ENCODE measurements at places on chromosomes 4 and X.

DNA sequence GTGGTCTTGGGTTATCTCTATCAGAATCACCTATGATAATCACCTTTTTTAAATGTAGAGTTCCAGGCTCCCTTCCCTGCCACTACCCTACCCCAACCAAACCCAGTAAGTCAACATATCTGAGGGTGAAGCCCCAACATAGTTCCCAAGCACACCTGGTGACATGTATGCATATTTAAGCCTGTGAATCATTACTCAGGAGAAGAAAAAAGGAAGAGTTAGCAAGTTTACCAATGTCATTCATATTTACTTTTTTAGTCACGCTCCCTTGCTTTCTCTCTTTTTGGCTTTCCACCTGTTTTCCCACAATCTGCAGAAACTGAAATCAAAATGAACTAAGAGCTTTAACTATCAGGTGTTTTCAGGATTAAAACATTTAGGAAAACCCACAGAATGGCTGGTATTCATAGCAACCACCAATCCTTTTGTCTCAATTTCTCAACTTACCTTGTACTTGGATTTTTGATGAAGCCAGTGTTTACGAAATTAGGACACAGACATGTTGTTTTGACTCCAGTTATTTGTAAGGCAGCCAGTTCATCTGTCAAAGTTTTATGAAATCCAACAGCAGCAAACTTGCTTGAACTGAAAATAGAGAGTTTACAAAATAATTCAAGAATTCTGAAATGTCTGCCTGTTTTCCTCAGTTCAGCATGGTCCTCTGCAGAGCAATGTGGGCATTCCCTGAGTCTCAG is 34.0 kb downstream of the HSD17B11 start:
- DNase-seq = no peak

GRCh38 chr4:10099499-10100325 is 16.9 kb downstream of the WDR1 start:
- peak; percentile 19 for DNase-seq

- DNase-seq = no peak
These were observed 75.3 kb downstream of the RAPGEF2 start for GRCh38 chr4:159178151-159178546.

DNA sequence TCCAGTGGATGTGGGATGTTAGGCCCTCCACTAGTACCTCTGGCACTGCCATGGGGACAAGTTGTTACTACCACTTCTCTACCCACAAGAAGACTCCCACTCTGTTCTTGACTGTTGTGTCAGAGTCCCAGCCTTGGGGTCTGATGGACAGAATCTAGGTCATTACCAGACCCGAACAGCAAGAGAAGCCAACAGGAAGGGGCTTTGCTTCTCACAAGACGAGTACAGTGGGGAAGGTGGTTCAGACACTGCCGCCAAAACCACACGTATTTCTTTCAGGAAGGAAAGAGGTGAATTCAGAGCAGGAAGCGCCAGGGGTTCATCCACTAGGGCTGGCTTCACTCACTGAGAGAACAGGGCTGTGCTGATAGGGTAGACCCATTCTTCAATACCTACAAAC is 161.3 kb upstream of the KIT start:
- no peak for DNase-seq

DNA sequence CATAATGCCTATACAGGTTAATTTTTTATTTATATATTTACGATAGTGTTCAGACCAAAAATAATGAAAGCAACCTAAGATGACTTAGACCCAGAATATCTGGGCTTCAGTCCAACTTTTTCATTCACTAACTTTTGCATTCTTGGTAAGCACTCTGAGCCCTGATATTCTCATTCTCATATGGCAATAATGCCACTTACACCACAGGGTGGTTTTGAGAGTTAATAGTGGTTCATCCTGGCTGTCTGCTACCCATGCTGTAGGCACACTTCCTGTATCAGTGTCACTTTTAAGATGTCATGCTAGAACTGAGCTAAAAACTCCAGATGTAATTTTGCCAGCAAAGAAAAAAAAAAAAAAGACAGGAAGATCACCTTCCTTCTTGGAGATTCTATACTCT is 508.7 kb upstream of the FMR1 start:
- no peak for DNase-seq

DNA sequence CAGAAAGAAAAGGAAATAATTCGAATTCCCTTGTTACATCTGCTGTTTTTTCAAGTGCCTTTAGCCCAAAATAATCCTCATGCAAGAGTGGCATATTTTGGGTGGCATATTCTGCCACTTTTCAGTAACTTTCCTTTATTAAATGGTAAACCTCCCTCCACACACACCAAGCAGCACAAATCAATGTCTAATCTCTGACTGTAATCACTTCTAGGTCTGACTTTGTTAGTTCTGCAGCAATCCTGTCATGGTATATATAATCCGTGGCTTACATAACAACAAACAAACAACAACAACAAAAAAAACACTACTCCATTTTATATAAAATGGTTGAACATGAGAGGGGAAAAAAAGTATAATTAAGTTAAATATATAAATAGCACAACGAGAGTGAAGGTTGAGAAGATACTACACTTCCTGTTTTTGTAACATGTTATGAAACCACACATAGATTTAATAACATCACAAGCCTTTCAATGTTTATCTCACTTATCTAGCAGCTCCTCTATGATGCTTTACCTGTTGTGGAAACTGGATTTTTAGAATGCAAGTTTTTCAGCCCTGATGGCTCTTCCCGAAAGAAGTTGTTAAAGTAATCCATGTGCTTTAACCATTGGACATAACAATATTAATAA is 715.4 kb downstream of the GRXCR1 start:
- DNase-seq = no peak

DNA sequence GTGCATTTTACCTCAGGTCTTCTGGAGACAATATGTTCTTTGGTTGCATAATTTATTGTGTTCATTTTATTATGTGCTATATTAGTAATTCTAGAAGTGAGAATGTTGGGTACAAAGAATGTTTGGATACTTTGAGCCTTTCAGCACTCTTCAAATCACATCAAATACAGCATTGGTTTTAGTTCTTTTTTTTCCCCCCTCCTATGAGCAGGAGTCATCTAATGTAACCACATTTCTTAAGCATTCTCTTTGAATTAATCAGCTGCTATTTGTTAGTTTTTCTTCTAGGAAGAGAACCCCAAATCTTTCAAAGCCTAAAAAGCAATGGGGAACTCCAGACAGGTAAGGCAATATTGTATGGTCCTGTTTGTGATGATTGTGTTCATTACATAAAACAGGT is 46.7 kb downstream of the ARL9 start:
- no peak for DNase-seq

DNA sequence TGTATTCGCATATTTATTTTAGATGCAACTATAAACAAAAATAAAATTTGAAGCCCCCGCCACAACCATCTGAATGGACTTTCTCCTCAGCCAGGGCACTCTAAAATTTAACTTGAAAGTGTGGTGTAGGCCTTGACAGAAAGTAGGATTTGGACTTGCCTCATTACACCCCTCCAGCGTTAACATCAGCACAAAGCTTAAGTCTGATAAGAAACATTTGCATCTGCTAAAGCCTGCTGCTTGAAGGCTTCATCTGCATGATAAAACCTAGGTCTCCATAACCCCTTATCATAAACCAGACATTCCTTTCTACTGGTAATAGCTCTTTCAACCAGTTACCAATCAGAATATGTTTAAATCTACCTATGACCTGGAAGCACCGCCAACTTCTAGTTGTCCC is 1046.5 kb downstream of the FAT4 start:
- no peak for DNase-seq

DNA sequence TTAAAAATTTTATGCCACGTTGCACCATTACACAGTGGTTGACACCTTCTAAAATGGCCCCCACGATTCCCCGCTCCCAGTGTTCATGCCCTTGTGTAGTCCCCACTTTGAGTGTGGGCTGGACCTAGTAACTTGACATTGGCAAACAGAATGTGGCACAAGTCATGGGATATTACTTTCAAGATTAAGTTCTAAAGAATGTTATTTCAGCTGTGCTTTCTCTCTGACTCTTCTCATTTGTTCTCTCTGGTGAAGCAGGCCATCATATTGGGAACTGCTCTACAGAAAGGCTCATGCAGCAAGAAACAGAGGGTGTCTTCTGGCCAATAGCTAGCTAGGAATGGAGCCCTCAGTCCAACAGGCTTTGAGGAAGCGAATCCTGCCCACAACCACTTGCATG is 67.1 kb downstream of the ATXN3L start:
- no peak for DNase-seq

DNA sequence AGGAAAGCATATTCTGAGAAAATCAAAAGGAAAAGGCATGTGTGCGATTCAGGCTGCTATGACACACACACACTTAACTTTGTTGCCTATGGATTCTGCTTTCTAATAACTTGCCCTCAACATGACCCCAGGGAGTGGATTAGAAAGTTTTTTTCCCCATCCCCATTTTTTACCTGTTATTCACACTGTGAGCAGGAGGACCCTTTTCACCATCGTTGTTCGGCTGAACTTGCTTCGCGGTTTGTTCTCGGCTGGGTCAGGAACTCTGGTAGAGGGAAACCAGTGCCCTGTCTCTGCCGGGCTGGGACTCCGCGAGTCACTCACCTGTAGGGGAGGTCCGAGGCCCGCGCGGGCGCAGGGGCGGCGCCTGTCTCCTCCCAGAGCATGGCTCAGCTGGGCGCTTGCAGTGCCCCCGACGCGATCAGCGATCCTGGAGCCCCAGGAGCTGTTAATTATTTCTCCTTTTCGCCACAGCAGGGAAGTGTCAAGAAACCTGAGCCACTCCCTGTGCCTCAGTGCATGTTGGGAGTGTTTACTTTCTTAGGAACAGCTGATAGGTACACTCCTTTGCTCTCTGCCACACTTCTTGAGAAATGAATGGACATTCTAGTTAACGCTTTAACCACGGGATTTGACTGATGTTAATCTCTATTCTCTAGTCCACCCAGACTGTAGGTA is at the start of gene RASSF6:
TSS of gene RASSF6 (minus strand) at position 322 of the 678 bp plus-strand sequence. CDS start 8,641 bp downstream, outside the sequence.
- DNase-seq = peak; percentile 1

GRCh38 chr4:113020966-113021365 is 28.5 kb upstream of the ANK2 start:
- no peak for DNase-seq

DNA sequence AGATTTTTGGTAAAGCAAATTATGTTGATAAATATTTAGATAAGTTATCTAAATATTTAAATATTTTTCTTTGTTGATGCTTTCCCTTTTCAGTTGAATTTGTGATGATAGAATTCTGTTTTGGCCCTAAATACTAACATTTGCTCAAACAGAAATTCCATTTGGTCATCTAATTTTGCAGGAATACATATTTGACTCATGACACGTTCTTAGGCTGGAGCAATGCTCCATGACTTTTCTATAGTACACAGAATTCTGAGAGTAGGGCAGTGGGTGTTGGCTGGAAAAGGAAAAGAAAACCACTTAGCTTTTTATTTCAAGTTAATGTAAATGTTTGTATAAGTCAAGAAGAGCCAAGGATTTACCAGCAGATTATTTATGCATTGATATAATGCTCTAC is 58.6 kb upstream of the GK2 start:
- DNase-seq = no peak

- no peak for DNase-seq
These were observed 274.3 kb upstream of the PPARGC1A start for GRCh38 chr4:24164054-24164693.

GRCh38 chr4:6236816-6237390 is 32.7 kb upstream of the WFS1 start:
- no peak for DNase-seq

GRCh38 chr4:87953826-87954225 is 21.7 kb upstream of the SPP1 start:
- no peak for DNase-seq

- DNase-seq = no peak
These were observed 365.0 kb downstream of the PPP3CA start for GRCh38 chr4:100982345-100982744.

DNA sequence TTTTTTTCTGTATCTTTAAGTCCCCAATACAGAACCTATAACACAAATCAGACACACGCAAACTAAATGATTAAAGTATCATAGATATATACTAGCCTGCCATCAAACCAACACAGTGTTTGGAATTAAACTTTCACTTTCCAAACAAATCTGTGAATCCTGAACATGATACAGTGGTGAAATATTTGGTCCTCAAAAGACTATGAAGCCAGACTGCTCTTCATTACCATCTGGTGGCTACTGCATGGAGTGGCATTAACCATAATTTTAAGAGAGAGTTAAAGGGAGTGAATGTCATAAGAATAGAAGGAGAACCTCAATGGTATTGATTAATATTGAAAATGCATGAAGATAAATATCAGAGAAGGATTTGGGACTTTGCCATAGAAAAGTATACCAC is 9.2 kb upstream of the GABRA4 start:
- no peak for DNase-seq

GRCh38 chr4:124970011-124970410 is 257.5 kb upstream of the ANKRD50 start:
- no peak for DNase-seq

DNA sequence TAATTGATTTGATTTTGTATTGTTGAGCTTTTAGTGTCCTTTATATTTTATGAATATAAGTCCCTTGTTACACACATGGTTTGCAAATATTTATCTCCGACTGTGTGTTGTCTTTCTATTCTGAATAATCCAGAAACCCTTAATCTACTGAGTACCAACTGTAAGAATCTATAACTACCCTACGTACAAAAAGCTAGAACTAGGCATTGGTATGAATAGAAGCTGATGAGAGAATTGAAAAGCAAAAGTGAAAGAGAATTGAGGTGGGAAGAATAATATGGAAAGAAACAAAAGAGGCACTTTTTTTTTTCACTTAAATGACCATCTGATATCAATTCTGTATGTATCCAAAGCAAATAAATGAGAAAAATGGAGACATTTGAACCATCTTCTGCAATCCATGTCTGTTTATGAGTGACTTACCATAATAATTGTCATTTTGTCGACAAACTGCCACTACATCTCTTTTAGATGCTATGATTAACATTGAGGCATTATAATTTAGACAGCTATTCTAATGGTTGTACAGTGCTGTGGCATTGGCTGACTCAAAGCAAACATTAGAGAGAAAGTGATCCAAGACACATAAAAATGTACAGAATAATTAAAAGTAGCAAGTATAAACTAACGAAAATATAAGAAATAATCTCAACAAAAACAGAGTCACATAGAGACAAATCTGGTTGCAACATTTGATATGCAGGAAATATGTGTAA is 1516.6 kb upstream of the AGA start:
- DNase-seq = no peak

DNA sequence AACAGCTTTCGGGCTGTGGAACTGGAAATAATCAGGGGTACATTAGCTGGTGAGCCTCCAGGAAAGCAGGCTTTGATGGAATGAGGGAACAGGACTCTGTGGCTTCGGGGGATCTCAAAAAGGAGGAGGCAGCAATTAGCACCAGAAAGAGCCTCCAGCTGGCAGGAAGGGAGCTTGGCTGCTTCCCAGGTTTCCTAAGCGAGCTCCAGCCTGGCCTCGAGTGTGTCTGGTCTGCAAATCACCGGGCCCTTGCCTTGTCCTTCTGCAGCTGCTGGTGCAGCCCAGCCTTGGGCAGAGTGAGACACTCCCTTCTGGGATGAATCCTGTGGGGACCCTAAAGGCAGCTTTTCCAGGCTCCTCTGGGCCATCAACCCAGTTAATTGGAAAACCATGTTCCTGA is 10.7 kb upstream of the PDHA1 start:
- no peak for DNase-seq

GRCh38 chrX:54043541-54044125 is 640 bp downstream of the PHF8 start:
- DNase-seq = peak; percentile 12

GRCh38 chr4:38949411-38950051 is 81.9 kb downstream of the FAM114A1 start:
- peak; percentile 30 for DNase-seq

GRCh38 chr4:70705183-70706043 is 16.4 kb upstream of the RUFY3 start:
- peak; percentile 74 for DNase-seq

GRCh38 chrX:124426288-124427169 is 80.2 kb downstream of the SH2D1A start:
- no peak for DNase-seq

- no peak for DNase-seq
These were observed 762.4 kb upstream of the FRG1 start for GRCh38 chr4:189178125-189178746.
